ENCODE measurements at places on chromosomes 3 and 15.

- DNase-seq, result no peak
These were observed 28.5 kb downstream of the MFSD1 start for GRCh38 chr3:158830391-158830790.

- no peak for DNase-seq
These were observed 11.1 kb downstream of the CEMIP start for GRCh38 chr15:80790236-80790635.

GRCh38 chr3:69983546-69984265, 15.8 kb upstream of the SAMMSON start:
- no peak for DNase-seq

GRCh38 chr15:83092309-83092976, 15.0 kb upstream of the TM6SF1 start:
- no peak for DNase-seq

DNA sequence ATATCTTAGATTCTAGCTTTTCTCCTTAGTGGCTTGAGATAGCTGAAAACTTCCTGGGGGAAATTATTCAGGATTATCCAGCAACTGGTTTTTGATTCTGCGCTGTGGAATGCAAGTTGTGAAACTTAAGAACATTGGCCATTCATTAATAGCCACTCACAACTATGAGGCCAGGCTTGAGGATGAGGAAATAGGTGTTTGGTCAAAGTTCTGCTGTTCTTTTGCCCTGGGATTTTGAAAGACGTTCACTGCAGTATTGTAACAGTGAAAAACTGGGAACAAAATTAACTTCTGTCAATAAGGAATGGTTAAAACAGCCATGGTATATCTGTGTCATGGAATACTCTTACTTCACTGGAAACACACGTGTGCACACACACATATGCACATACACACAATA, 44.1 kb downstream of the CTXND1 start:
- DNase-seq, result no peak

- no peak for DNase-seq
These were observed 36.0 kb downstream of the MCF2L2 start for GRCh38 chr3:183392186-183393034.

- no peak for DNase-seq
These were observed 28.5 kb upstream of the KCNMB2 start for GRCh38 chr3:178507507-178508442.

GRCh38 chr3:156519758-156520162, 35.2 kb downstream of the SSR3 start:
- no peak for DNase-seq

GRCh38 chr3:177724020-177724638, 526.8 kb upstream of the TBL1XR1 start:
- DNase-seq, result no peak

DNA sequence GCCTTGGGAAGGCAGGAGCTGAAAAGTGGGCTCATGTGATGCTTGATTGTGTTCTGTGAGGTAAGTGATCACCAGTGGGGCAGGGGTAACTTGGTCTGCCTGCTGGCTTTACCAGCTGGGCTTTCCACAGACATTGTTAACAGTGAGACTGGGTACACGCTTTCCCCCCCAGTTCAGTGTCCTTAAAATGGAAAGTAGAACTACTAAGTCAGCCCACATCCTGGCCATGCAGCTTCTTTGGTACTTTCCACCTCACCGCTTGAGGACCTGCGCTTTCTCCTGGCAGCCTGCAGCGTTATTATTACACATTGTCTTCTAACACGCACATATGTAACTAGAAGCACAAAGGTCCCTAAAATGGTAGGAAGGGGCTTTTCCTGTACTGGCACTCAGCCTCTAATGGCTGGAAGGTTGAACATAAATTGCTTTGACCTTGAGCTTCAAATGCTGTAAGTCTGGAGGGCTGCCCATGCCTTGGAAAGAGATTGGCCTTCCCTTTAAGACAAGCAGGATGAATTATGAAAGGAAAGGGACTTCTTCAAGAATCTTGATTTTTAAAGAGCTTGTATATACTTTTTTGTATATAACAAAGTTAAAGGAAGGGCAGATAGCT, 216.1 kb upstream of the ROPN1 start:
- DNase-seq, result no peak

DNA sequence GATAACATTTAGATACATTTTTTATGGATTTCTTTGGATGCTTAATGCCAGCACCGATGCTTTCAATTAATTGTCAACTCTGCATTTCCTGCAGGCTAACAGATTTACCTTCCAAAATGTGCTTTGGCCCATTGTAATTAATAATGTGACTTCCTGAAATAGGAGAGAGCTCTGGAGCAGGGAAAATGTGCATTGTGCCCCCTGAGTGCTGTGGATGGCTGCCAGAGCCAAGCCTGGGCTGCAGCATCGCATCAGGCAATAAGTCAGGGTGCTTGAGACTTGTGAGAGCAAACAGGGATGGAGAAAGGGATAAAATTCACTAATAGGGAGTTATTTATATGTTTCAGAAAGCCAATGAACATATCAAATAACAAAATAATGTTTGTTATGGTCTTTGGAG, 133.8 kb downstream of the MOBP start:
- DNase-seq, result no peak

DNA sequence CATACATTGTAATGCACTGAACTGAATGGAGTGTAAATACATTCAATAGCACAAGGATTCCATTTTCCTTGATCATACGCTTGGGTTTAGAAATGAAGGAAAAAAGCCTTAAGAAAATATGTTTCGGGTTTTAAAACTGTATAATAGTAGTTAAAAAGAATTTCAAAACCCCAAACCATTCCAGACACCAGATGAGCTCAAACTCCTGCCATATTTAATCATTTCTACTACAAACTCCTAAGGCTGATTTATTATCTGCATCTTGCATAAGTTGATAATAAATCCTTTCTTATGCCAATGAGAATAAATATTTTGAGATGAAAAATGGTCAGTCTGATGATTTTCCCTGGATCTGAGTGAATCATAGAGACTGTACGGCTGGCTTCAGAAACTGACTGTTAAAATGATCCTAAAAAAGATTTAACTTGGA, 51.0 kb downstream of the NR1D2 start:
- no peak for DNase-seq

DNA sequence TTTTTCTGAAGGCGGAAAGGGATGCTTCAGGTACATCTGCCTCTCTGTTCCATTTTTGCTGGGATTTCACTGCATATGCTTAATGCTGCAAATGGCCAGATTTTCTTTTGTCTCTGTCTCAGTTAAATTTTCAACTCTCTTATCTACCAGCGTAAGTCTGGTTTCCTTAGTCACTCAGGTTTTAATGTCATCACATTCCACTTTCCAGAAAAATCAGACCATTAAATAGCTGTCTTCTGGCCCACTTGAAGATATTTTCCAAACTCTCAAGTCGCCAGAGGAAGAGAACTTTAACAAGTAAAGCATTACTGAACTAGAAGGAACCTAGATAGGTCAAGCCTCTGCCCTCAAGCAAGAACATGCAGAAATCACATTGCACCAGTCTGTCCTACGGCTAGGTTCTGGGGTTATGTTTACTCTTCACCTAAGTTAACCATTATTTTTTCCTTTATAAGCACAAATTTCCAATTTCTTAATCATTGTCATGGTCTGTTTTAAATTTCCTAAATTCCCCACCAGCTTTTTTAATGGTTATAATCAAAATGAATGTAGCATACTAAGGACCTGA, 26.5 kb downstream of the AVEN start:
- no peak for DNase-seq

- no peak for DNase-seq
These were observed 4.5 kb downstream of the THBS1 start for GRCh38 chr15:39585389-39585841.

- DNase-seq, result no peak
These were observed 115.0 kb upstream of the VEPH1 start for GRCh38 chr3:157618075-157618760.

DNA sequence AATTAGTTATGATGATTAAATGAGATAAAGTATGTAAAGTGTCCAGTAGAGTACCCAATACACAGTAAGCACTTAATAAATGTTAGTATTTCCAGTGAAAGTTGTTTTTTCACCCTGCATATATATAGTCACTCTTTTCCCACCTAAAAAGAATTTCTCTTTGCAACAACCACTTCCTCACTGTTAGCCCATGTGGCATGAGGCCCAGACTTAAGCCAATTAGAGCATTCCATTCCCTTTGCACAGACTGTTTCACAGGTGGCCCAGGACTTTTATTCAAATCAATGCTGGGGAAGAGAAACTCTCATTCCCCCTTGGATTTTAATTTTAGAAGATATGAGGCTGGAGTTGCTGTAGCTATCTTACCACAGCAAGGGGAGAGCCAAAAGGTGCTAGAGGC, 3.7 kb downstream of the IFT80 start:
- no peak for DNase-seq

- no peak for DNase-seq
These were observed 158.7 kb upstream of the SLCO3A1 start for GRCh38 chr15:91694831-91695210.

GRCh38 chr3:72288955-72289691, 504.2 kb upstream of the PROK2 start:
- no peak for DNase-seq

Data from activated CD8-positive, alpha-beta memory T cell treated with anti-CD3 and anti-CD28 coated beads for 4 hours (primary cell).